Naive thymus-derived CD4-positive, alpha-beta T cell (primary cell): ENCODE measurements at places on chromosomes 11 and 22. TPM values are rescaled to one million over a fixed set of nuclear protein-coding genes. Genes with fewer than 3 reads are reported as not detected.

DEUP1 gene
- not detected for total RNA-seq

NOL12 gene
- 36.6 TPM for total RNA-seq

ESAM gene
- 3.4 TPM for total RNA-seq

SCGB1C1 gene
- not detected in 2 replicates for total RNA-seq

DNA sequence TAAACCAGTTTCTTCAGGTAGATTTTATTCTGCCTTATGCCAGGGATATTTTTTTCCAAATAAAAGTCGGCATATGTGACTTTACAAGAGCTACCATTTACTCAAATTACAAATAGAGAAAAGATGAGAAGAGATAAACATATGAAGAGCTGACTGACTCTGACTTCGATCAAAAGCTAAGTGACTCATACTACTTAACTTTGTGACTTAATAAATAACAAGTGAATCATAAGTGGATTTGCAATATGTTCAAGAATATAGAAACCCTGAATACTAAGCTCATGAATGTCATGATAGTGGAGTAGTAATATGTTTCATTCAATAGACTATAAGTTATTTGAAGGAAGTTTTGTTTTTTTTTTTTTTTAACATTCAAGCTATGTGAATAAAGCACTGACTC is 130.5 kb upstream of the ANO3 start:
- DNase-seq = no peak

DNA sequence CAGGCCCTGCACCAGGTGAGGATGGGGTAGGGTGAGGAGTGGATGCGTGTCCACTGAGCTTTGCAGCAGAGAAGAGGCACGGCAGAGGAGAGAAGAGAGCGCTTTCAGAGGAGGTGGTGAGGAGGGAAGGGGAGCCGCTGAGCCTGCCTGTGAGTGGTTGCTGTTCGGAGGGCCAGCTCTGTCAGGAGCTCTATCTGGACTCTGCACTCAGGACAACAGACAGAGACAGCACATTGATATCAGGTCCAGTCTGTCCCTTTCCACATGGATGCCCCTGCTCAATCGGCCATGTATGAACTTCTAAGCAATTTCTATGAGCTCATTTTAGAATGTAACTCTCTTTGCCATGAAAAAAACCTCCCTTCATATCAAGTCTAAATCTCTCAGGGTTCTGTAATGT is 158.6 kb downstream of the KIRREL3 start:
- DNase-seq = no peak

- no peak for DNase-seq
Observed at GRCh38 chr11:41955066-41955465, 495.6 kb upstream of the LRRC4C start.

DNA sequence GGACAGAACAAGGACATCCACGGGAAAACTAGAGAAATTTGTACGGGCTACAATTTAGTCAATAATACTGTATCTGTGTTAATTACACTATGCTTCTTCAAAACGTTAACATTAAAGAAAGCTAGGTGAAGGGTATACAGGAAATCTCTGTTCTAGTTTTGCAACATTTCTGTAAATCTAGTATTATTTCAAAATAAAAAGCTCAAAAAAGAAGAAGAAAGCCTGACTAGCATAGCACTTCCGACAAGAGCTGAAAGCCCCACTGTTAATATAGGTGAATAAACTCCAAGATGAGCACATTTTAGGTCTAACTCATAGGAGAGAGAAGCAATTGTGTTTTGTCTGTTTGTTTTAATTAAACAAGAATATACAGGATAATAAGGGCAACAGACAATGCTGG is 299.7 kb downstream of the TTC28 start:
- DNase-seq = no peak

DNA sequence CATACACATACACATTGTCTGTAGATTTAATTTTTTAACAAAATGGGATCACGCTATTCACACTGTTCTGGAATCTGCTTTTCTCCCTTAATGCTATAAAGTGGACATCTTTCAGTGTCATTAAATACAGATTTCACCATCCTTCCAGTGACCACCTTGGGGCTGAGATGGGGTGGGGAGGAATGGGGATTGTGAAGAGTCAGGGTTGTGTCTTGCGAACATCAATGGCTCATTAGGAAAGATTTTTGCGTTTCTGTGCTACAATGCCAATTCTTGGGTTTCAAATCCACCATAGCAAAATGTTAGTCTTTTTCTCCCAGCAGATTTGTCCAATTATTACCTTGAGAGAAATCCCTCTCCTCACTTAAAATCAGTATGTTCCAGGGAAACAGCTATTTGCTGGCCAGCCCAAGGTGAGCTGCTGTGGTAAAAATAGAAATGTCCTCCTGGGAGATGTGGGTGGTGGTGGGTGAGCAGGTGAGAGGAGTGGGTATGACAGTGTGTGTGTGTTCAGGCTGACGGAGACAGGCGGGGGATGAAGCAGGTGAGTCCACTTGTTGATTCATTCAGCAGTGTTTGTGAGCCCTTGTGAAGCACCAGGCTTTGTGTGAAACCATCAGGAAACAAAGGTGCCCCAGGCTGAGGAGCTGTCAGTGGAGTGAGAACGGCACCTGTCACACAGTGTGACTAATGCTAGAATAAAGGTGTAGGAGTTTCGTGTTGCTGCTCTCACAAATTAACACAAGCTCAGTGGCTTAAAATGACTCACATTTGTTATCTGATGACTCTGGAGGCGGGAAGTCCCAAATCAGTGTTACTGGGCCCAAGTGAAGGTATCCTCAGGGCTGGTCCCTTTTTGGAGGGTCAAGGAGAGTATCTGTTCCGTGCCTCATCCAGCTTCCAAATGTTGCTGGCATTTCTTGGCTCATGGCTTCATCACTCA is 1.7 kb upstream of the CBX6 start:
- no peak for DNase-seq

GRCh38 chr11:17479284-17480214 is 2.9 kb upstream of the ABCC8 start:
- no peak for DNase-seq

DNA sequence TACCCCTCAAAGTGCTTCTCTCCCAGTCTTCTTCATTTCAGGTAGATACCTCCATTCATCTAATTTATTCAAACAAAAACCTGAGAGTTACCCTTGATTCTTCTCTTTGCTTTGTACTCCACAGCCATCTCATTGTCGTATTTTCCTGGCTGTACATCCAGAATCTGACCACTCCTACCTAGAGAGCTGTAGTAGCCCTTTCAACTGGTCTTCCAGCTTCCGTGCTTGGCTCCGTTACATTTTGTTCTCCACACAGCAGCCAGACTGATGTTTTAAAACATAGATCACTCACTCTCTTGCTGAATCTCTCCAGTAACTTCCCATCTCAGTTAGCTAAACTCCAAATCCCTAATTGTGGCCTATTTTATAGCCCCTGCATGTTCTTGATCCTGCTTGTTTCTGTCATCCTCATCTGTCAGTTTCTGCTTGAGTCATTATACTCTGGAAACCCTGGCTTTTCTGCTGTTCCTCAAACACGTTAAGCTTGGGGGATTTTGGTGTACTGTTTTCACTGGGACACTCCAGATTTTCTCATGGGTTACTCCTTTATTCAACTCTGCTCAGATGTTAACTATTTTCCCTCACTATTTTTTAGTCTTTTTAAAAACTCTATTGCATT is 7.4 kb downstream of the SPCS2 start:
- no peak for DNase-seq
